ENCODE measurements at places on chromosomes 7 and 10.

DNA sequence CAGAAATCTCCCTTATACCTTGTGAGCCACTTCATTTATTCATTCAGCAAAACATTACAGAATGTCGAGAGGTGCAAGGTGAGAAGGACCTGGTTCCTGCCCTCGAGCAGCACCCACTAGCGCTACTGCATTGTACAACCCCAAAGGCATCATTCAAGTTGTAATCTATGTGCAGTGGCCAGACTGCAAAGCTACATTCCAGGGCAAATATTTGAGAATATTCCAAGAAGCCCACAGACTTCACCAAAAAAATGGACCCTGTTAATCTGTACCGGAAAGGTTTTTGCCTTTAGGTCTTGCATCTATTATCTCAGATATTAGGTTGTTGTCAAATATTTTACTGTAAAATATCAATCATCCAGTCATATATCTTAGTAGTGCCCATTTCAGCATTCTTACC is 295.4 kb upstream of the FZD1 start:
- no peak for DNase-seq

GRCh38 chr7:139361523-139361922 is 1.8 kb downstream of the LUC7L2 start:
- no peak for DNase-seq

DNA sequence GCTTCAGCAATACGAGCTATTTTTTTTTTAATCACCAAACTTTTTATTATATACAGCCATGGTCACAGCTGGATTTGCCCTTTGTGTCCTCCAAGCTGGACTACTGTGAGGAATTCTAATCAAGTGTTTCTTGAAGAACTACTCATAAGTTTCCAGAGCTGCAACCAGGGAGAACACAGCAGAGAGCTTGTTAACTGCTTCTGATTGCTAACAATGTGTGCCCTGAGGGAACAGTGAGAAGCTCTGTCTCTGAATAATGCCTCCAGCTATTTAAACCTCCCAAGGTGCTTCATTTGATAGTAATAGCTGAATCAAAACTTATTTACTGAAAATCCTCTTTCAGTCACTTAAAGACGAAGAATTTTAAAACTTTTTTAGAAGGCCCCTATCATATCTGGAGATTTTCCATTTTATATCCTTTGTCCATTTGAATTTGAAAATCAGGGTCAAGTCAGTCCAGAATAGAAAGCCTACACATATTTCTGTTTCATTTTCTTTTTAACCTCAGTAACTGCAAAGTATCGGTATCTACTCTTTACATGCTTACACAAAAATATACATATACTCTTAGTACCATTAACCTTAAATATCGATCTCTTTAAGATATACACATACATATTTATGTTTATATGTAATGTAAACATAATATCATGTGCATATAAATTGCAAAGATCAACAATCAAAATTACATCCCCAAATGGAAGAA is 1024.2 kb downstream of the GRM8 start:
- DNase-seq = no peak

DNA sequence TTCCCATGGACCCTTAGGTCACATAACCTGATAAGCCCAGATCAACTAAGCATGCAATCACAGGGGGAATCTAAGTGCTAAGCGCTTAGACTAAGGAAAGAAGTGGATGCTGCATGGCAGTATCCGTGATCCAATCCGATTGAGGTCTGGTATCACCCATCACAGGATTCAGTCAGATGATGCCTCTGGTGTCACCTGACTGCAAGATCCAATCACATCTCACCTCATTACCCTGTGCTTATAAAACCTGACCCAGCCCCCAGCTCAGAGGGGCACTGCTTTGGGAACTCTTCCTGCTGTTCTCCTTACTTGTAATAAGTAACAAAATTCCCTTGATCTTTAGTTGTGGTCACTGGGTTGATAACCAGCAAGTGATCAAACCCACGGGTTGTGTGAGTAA is 84.7 kb upstream of the TMEM168 start:
- no peak for DNase-seq

DNA sequence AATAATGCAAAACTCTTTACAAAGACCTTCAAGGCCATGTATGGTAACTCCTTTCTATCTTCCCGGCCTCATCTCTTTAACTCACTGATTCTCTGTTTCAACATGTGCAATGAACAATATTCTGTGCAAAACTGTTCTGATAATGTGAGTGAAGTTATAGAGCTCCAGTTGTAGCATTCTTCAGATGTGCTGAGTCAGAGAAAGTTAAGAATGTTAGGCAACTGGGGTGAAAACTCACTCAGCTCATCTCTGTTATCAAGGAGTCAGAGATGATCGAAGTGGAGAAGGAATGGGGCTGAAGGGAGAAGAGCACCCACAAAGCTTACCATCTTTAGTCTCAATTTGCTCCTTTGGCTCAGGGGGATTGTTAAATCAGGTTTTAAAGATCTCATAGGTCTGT is 344.7 kb upstream of the NPSR1 start:
- no peak for DNase-seq

- no peak for DNase-seq
Measured at GRCh38 chr7:137950263-137950621, 51.6 kb downstream of the CREB3L2 start.

DNA sequence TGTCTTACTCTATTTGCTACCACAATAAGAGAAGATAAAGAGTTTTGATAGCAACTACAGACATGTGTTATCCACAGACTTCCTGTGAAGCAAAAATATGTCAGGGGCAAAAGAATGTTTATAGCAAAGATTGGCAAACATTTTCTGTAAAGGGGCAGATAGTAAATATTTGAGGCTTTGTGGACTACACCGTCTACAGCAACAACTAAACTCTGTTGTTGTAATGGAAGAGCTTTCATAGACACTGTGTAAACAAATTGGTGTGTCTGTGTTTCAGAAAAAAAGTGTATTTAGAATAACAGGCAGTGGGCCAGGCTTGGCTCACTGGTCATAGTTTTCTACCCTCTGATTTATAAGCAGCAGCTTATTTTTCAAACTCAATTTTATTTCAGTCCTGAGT is 521.4 kb downstream of the ANKRD7 start:
- DNase-seq = no peak

DNA sequence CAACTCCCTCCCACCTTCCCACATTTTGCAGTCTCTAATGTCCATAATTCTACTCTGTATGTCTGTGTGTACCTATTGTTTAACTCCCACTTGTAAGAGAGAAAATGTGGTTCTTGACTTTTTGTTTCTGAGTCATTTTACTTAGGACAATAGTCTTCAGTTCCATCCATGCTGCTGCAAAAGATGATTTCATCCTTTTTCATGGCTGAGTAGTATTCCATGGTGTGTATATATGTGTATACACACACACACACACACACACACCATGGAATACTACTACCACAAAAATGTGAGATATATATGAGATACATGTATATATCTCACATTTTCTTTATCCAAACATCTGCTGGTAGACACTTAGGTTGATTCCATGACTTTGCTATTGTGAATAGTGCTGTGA is 182.1 kb upstream of the GALNT17 start:
- DNase-seq = no peak

- peak; percentile 63 for DNase-seq
Measured at GRCh38 chr7:4830176-4830575, 31.7 kb downstream of the PAPOLB start.

GRCh38 chr10:99984211-99985034 is 25.3 kb downstream of the DNMBP start:
- DNase-seq = no peak

DNA sequence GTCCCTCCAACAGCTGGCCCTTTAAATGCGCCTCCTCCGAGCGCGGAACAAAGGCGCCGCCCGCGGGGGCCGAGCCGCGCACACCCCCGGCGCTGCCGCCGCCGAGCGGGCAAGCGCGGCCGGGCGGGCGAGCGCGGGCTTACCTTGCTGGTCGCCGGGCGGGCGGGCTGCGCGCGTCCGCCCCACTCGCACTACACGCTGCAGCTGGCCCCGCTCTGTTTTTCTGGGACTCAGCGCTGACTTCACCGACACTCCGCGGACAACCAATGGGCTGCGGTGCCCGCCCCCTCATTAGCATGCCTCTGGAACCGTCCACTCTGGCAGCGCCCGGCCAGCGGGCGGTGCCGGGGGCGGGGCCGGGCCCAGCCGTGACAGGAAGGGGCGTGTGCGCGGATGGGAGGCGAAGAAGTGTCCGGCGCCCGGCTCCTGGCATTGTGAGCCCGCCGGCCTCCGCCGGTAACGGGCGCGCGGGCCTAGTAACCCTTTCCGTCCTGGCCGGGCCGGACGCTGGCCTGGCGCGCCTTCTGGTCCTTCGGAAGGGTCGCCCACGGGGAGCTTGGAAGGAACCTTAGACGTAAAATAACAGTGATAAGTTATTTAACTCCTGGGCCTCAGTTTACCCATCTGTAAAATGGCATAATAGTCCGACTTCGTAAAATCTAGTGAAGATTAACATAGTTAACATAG is at the start of gene SORBS1:
SORBS1 (minus strand) TSS at position 195 of the 687 bp plus-strand sequence. CDS start 120,236 bp downstream, outside the sequence.
- peak; percentile 94 for DNase-seq

DNA sequence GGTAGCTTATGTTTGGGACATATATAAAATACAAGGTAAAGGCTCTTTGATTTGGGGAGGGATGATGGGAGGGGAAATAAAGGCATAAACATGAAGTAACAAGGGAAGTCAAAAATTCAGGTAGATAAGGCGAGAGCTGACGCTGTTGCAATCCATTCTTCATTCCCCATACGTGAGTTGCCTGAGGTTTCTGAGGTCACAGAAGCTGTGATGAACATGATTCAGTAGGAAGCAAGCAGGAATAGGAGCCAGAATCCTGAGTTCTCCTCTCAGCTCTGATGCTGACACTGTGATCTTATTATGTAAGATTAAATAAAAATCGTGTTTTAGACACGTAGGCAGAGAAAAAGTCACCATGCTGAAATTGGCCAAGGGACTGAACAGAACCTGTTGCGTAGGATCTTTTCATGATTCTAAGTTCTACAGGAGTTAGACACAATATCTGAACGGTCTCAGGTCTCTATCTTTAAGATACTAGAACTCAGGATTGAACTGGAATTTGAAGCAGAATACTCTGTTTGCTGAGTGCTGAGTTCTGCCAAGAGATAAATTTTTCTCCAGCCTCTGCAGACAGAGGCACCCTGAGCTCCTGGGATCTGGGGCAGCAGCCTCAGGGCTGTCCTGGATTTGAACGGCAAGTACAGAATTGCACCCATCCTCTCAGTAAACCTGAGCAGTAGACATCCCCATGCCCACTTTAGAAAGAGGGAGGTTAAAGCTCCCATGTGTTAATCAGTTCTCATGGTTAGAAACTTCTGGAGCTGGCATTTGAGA is 21.0 kb downstream of the KLF6 start:
- DNase-seq = no peak

Data from muscle of arm (tissue), 14 donors.